RPMI8226 (cell line): ENCODE measurements at places on chromosomes 1 and 21.

DNA sequence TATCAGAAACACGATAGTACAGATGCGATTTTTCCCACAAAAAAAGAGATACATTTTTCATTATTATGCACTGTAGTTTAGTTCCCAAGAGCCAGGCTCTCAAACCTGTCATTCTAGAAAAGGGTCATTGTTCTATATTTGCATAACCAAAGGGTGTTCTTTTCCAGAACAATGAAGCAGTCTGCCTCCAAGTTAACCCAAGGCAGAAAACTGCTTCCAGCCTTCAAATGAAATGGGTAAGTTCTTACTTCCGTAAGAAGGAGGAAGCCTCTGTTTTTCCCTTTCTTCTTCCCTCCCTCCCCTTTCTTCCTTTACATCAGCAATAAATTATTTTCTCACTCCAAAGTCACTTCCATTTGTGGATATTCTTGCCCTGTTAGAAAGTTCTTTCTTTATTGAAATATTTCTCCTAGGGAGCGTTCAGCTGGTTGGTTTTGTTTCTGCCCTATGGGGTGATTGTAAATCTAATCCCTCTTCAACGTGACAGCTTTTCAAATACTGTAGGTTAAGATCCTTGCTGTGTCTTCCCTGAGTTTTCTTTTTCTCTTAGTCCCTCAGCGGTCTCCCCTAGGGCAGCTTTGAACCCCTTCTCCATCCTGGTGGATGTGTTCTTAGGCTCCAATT lies 77.3 kb upstream of the PTGFRN start:
- no peak for DNase-seq

DNA sequence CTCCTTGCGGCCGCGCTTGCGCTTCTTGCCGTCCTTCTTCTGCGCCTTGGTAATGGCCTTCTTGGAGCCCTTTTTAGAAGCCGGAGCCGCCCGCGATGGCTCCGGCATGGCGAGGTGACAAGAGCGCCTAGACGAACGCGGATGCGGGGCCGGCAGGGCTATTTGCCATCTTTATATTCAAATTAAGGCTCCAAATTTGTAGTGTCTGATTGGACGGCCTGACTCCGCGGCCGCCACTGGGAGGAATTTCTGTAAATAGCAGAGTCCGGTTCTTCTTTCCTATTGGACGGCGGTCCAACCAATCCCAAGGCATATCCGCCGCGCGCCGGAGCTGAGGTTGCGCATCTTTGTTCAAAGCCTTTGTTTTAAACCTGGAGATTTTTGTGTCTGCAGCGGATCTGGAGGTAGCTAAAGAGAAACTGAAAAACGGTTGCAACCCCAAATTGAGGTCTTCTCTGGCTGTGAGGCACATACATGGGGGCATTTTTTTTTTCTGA lies 22.6 kb upstream of the RNF187 start:
- peak; percentile 96 for DNase-seq

DNA sequence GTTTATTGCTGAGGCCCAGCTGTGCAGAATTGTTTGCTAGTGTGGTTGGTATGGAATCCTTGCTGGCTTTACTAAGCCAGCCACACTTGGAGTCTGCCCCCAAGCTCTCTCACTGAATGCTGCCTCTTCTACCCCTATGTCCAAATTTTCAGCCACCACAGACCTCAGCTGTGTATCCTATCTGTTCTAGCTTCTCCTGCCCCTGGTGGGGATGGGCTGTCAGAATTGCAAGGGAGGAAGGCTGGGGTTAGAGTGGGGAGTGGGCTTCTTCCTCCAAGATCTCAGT lies 4.4 kb downstream of the NHLH1 start:
- DNase-seq = no peak

GRCh38 chr1:12201352-12202189 lies 28.3 kb upstream of the VPS13D start:
- no peak for DNase-seq

DNA sequence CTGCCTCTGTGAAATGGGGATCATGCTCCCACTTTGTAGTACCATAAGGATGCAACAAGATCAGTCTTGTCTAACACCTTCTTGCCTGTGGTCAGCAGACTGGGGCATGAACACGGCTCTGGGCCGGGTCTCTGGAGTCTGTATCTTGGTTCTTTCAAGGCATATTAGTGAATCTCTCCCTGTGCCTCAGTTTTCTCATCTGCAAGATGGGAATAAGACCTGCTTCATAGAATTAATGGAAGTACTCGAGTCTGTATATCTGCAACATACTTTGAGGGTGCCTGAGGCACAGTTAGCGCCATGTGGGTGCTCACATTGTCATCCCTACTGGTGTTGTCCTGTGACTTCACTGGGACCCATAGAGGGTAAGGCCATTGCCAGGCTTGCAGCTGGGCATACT lies 84.6 kb downstream of the IGSF21 start:
- no peak for DNase-seq

DNA sequence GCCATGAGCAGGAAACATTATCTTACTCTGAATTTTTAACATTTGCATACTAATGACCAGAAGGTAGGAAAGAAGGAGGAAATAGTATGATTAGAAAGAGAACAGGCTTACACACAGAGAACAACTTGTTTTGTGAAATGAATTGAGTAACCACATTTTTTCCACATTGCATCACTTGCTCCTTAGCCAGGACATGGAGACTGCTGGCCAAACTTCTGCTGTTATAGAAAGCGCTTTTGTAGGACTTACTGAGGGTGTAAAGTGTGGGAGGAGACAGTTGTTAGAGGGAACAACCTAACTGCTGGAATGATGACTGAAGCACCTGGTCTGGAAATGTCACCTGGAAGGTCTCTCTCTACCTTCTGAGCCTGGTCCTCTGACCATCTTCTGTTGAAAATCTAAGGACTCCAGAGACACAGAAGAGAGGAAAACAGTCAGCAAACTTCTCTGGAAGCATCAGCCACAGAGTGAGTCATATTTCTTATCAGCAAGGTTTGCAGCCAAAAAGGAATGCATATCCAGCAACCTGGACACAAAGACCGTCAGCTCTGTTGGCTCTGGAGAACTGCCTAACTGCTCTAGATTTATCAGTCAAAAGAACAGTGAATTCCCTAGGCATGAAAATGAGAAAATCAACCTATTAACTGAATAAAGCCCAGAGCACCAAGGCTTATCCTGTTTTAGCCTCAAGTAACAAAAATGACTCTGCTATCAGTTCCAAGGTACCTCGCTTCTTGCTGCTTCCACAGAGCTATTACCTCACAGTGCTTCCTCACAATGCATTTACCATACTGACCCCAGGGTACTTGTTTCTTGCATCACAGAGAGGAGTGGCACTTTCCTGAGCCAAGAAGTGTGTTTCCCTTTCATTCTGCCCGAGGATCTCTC lies 88.0 kb upstream of the SLFNL1 start:
- DNase-seq = no peak

- DNase-seq = no peak
Measured at GRCh38 chr1:8313231-8313630, 4.7 kb upstream of the SLC45A1 start.

DNA sequence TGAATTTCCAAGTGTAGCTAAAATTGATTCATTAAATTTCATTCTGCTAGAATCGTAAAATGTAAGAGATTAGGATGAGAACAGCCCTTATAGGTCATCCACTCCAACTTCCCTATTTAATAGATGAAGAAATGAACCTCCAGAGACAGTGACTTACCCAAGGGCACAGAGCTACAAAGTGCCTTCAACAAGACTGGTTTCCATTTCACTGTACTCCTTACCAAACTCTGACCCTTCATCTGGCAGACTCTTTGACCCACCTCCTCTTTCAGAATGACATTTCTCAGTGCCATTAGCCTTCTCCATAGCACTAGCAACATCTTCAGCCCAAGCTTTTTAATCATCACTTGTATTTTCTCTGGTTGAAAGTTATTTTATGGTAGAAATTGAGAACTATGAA lies 161.3 kb downstream of the NEK7 start:
- no peak for DNase-seq

DNA sequence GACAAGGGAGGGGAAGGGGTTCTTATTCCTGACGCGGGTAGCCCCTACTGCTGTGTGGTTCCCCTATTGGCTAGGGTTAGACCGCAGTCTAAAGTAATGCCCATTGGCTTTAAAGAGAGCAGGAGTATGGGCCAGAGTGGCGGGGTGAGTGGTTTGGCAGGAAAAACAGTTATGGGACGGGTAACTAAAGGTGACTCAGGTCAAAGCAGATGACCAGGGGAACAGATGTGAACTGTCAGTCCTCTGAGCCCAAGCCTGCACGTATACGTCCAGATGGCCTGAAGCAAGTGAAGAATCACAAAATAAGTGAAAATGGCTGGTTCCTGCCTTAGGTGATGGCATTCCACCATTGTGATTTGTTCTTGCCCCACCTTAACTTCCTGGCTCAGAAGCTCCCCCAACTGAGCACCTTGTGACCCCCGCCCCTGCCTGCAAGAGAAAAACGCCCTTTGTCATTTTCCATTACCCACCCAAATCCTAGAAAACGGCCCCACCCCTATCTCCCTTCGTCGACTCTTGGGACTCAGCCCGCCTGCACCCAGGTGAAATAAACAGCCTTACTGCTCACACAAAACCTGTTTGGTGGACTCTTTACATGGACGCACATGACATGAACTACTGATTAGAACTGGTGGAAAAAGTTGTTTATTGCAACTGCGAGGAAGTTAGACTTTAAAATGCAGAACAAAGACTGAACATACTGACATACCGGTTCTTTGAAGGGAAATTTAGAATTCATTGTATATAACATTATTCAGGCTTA lies 758 bp upstream of the ATAD3B start:
- peak; percentile 68 for DNase-seq

GRCh38 chr1:206420471-206420870 lies 49.8 kb upstream of the IKBKE start:
- DNase-seq = no peak

- no peak for DNase-seq
Measured at GRCh38 chr1:230286166-230286889, 139.8 kb downstream of the PGBD5 start.

DNA sequence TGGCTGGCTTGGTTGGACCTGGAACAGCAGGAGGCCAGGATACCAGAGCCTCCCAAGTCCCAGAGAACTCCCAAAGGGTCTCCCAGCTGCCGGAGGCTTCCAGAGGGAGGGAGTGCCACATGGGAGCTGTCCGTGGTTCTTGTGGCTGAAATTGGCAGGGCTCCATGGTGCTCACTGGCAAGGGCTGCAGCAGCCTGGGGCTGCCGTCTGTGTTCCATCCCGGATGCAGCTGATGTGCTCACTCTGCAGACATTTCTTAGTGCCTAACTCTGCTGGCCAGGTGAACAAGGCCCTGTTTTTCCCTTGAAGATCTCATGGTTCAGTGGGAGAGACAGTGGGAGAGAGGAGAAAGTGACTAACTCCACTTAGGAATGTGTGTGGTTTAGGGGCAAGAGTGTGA lies 261.1 kb downstream of the CAMTA1 start:
- DNase-seq = peak; percentile 51

DNA sequence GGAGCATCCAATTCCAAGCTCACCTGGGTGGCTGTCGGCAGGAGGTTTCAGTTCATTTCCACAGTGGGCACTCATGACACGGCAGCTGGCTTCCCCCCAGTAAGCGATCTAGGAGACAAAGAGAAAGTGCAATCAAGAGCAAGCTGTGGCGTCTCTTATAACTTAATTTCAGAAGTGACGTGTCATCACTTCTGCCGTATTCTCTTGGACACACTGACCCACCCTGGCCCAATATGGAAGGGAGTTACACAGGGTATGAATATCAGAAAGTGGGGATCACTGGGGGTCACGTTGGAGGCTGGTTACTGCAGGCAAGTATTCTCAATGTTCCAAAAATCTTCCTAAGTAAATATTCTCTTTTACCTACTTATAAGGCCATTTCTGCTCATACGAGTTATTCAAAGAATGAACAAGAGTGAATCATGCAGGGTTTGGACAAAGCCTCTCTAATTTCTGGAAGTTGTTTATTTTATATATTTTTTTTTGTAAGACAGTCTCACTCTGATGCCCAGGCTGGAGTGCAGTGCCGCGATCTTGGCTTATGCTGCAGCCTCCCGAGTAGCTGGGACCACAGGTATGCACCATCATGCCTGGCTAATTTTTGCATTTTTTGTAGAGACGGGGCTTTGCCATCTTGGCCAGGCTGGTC lies 46.5 kb upstream of the GREM2 start:
- DNase-seq = no peak

- no peak for DNase-seq
Measured at GRCh38 chr1:3577711-3578432, 33.4 kb downstream of the MEGF6 start.

- peak; percentile 79 for DNase-seq
Measured at GRCh38 chr1:23627069-23627735, 64.4 kb upstream of the RPL11 start.

- no peak for DNase-seq
Measured at GRCh38 chr1:232443372-232443771, 186.6 kb downstream of the SIPA1L2 start.

GRCh38 chr1:178531887-178532286 lies 19.0 kb downstream of the TEX35 start:
- DNase-seq = peak; percentile 55

DNA sequence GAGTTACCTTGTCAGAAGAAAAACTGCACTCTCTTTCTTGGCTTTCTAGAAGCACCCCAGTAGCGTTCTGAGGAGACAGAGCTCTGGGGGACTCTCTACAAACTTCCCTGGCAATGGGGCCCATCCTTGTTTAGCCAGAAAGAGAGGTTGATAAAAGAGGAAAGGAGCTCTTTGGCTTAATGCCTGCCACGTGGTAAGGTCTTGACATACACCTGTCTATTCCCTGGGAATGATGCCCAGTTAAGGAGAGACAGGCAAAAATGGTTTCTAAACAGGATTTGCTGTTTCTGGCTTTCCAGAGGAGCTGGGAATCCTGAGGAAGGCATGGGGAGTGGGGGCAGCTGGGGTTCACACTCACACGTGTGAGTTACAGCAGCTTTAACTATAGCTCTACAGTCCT lies 30.2 kb upstream of the IL20 start:
- no peak for DNase-seq

- no peak for DNase-seq
Measured at GRCh38 chr1:22177354-22178003, 34.6 kb upstream of the WNT4 start.

DNA sequence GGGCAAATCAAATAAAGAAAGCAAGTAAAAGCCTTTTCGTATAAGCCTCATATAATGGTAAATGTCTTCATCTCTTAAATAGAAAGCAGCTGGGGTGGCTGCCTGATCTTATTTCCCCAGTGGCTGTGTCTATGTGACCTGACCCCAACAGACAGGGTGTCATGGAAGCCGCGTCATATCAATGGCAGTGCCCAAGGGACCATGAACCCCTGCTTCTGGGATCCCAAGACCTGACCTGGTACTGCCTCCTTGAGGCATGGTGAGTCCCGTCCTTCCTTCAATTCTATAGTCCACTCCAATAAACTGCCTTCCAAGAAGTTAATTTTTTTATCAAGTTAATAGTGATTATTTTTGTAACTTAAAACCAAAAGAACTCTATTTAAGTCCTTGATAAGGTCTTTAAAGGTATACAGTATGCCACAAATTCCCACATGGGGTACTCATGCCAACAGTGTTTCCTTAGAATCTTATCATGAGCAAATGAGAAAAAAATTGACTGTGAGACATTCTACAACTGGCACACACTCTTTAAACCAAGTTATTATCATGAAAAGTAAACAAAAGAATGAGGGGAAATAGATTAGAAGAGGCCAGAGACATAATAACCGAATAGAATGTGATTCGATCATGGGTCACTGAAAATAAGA lies 104.6 kb downstream of the ADSS2 start:
- DNase-seq = no peak

GRCh38 chr1:166390366-166391033 lies 223.7 kb upstream of the FAM78B start:
- DNase-seq = no peak
